ENCODE measurements at places on chromosomes 6 and 20. TPM values are rescaled to one million over a fixed set of nuclear protein-coding genes. Genes with fewer than 3 reads are reported as not detected.

FILIP1 gene
- total RNA-seq, result 0.15 TPM

DNA sequence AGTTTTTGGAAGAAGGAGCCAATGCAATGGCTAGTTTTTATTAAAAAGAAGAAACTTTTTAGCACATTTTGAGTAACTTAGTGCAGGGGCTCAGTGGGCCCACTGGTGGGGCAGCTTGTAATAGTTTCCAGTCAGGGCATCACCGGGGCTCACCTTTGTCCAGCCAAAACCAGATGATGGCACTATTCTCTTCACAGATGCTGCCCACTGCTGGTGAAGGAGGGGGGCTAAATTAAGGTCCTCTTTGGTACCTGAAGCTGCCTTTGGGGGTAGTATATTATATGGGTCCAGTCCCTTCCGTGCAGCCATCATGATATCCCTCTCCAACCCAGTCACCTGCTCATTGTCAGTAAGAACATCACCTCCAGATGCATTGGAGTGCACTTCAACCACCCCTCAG lies 182.9 kb downstream of the PDE7B start:
- H3K4me1 ChIP-seq, result no peaks in the 10 kb centered on the region
- H3K27ac ChIP-seq, result no peak overlapping the region

GRCh38 chr6:8108031-8108660 lies 5.8 kb upstream of the EEF1E1 start:
- peak; percentile 43 for DNase-seq
- H3K4me3 ChIP-seq, result no peak overlapping the region
- H3K27ac ChIP-seq, result peak overlapping the region; percentile 67
- H3K4me1 ChIP-seq, result peaks cover 27% of the 10 kb centered on the region

ZBTB46 gene
- total RNA-seq, result 4.9 TPM

- peaks cover 11% of the 10 kb centered on the region for H3K36me3 ChIP-seq
- H3K27me3 ChIP-seq, result no peaks in the 10 kb centered on the region
- H3K4me3 ChIP-seq, result no peak overlapping the region
- H3K4me1 ChIP-seq, result peaks cover 13% of the 10 kb centered on the region
Measured at GRCh38 chr20:35387334-35387733, 24.4 kb downstream of the UQCC1 start.

DNA sequence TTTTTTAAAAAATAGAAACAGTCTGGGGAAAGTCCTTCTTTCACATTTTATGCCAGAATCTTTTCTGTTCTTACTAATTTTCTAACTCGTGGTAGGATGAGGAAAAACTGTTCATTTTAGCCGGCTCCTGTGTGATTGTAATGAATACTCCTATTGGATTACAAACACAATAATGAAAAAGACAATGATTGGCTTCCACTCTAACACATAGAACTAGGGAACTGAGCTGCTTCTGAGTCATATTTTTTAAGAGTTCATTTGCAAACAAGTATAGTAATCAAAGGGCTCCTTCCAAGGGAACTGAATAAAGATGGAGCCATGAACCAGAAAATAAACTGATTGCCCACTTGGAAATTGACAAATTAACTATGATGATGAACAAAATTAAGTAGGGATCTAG lies 265.3 kb upstream of the TCF21 start:
- 0 out of 2 replicates have a peak, but pooled peaks cover 4% of the 10 kb centered on the region for H3K4me1 ChIP-seq
- no peak overlapping the region for H3K27ac ChIP-seq
- no peak overlapping the region for H3K4me3 ChIP-seq
- H3K27me3 ChIP-seq, result no peaks in the 10 kb centered on the region

DNA sequence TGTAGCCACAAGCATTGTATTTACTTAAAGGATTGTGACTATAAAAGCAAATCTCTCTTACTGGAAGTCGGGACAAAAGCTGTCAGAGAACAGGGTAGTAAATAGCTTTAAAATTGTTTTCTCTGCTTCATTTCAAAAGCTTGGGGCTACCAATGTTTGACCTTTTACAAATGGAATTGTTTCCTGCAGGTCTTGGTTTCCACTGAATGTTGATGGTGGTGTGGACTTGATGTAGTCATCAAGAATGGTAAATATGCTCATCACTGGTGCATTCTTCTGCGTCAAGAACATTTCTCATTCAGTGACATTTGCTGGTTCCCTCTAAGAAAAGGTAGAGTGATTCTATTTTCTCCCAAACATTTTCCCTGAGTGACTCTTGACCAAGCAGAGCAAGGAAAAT lies 435.4 kb upstream of the KHDRBS2 start:
- no peak for DNase-seq
- H3K4me3 ChIP-seq, result no peak overlapping the region
- H3K4me1 ChIP-seq, result no peaks in the 10 kb centered on the region
- H3K36me3 ChIP-seq, result no peaks in the 10 kb centered on the region
- no peaks in the 10 kb centered on the region for H3K27me3 ChIP-seq
- no peak overlapping the region for H3K27ac ChIP-seq

- H3K27me3 ChIP-seq, result no peaks in the 10 kb centered on the region
- H3K36me3 ChIP-seq, result no peaks in the 10 kb centered on the region
- H3K4me3 ChIP-seq, result no peak overlapping the region
- no peaks in the 10 kb centered on the region for H3K4me1 ChIP-seq
- H3K27ac ChIP-seq, result no peak overlapping the region
- no peak for DNase-seq
Measured at GRCh38 chr6:66226109-66226508, 519.1 kb upstream of the EYS start.

DNA sequence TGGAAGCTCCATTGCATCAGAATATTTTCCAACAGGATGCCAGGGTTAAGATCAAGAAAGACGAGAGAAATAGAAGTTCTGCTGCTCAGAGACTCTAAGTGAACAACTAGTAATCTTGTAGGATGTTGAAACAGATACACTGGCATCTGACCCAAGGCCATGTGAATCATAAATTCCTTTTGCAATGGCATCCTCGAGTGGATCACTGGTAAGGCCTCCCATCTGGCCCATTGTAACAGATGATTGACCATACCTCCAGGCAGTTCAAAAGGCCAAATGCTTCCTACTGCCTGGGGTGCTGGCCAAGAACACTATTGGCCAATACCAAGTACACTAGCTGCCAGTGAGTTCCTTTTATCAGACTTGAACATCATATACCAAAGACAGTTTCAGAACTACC lies 9.9 kb upstream of the SLC17A3 start:
- no peak overlapping the region for H3K4me3 ChIP-seq

GRCh38 chr6:153001767-153002612 lies 519 bp downstream of the MTRF1L start:
- DNase-seq, result no peak
- peak overlapping the region; percentile 79 for H3K27ac ChIP-seq
- peaks cover 19% of the 10 kb centered on the region for H3K36me3 ChIP-seq
- peak overlapping the region; percentile 96 for H3K4me3 ChIP-seq
- no peaks in the 10 kb centered on the region for H3K27me3 ChIP-seq

PRSS16 gene
- total RNA-seq, result 32.3 TPM

DNA sequence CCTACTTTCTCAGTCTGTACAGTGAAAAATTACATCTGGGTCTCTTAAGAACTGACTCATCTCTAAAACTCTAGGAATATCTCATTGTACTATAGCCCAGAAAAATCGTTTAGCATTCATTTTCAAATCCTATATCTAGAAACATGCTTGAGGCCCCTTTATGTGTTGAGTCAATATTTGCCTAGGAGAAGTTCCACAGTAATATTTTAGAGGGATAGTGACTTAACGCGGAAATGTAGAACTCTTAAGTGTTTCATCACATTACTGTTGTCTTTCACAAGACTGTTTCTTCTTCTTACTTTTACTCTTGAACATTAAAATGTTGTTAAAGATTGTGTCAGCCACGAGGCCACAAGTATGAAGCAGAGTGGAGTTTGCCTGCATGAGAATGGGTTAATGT lies 23.0 kb upstream of the MYLIP start:
- H3K27me3 ChIP-seq, result peaks cover 15% of the 10 kb centered on the region
- no peaks in the 10 kb centered on the region for H3K36me3 ChIP-seq
- DNase-seq, result no peak
- H3K4me3 ChIP-seq, result no peak overlapping the region

- H3K4me1 ChIP-seq, result peaks cover 7% of the 10 kb centered on the region
- no peak overlapping the region for H3K4me3 ChIP-seq
- DNase-seq, result no peak
- H3K36me3 ChIP-seq, result no peaks in the 10 kb centered on the region
Measured at GRCh38 chr6:168712993-168713392, 272.0 kb downstream of the SMOC2 start.

ITPA gene
- 93.5 TPM for total RNA-seq

TMEM181 gene
- total RNA-seq, result 14.9 TPM

DNA sequence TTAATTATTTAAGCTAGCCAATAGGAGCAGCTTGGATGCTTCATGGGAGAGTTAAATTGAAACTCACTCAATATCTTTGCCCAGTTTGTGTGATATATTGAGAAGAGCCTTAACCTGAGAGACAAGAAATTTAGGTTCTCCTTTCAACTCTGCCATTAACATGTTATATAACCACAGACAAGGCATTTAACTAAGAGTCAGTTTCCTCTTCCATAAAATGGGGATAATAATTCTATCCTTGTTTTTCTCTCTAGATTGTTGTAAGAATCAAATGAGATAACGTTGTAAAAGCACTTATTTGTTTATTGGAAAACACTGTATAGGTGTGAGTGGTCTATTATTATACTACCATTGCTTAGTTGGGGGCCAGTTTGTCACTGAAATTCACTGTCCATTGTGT lies 7.8 kb downstream of the ACSS2 start:
- peaks cover 50% of the 10 kb centered on the region for H3K36me3 ChIP-seq
- no peak overlapping the region for H3K4me3 ChIP-seq
- H3K27me3 ChIP-seq, result no peaks in the 10 kb centered on the region
- DNase-seq, result no peak

- DNase-seq, result peak; percentile 56
- no peaks in the 10 kb centered on the region for H3K27me3 ChIP-seq
- no peaks in the 10 kb centered on the region for H3K36me3 ChIP-seq
Measured at GRCh38 chr6:26330859-26331217, 34.2 kb upstream of the BTN3A2 start.

Data from PC-9 (cell line).